Effector CD4-positive, alpha-beta T cell (primary cell): ENCODE measurements at places on chromosomes 11 and 22.

DNA sequence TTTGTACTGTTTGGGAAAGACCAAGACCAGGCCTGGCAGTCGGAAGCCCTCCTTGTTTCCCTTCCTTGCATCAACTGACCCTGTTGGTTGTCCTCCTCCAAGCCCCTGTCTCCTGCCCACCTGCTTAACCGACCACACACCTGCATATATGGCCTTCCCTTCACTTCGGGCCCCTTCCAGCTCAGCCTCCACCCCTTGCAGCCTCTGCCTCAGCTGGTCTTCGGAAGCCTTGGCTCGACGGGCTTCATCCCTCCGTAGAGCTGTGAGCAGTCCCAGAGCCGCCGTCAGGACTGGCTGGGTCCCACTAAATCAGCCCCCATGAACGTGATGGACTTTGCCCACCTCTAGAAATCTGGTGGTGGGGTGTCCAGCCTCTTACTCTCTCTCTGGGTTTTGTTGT, 8.4 kb downstream of the NHERF4 start:
- no peak for DNase-seq

GRCh38 chr11:86072211-86072610, 3.3 kb upstream of the PICALM start:
- DNase-seq = no peak

GRCh38 chr11:14270690-14271542, 88.1 kb downstream of the RRAS2 start:
- DNase-seq = no peak

DNA sequence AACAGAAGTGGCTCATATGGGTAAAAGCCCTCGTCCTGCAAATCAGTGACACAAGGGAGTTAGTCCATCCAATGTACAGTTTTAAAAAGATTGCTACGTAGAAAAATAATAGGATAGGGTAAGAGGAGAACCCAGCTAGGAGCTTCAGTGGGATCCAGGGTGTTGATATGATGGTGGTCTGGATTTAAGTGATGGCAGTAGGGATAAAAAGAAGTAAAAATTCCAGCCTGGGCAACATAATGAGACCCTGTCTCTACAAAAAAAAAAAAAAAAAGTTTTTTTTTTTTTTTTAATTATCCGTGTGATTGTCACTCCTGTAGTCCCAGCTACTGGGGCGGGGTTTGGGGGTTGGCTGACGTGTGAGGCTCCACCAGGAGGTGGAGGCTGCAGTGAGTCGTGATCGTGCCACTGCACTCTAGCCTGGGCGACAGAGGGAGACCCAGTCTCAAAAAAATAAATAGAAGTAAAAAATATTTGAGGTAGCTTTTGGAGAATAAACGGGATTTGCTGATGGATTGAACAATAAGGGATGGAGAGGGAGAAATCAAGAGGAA, 7.0 kb upstream of the L3MBTL2 start:
- DNase-seq = peak; percentile 32

DNA sequence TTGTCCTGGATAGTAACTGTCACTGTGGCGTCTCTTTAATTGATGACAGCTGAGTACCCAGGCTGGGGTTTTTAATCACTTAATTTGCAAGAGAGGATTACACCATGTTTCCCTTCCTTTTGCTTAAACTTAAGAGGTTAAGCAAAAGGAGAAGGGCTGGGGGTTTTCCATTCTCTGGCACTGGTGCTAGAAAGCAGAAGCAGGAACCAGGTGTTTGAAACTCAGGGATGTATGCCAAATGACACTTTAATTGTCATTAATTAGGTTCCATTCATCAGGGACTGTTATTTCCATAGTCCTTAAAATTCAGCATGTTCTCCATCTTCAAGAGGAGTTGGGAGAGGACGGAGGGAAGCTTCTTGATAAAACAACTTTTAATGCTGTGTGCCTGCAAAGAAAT, 746.2 kb downstream of the NELL1 start:
- no peak for DNase-seq

DNA sequence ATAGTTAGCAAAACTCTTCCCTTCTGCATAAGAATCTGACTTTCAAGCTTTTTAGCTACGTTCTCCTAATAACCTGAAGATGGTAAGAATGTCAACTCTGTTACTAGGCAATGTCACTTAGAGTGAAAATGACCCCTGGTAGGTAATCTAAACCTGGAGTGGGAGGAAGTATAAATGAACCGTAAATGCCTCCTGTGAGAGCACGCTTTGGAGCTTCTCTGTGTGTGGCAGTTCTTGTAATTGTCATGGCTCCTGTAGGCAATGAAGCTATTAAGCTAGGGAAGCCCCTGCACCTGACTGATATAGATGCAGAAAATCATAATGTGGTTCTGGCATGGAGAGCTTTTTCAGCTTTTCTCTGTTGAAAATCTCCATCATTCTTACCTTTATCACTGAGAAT, 29.4 kb downstream of the CALCA start:
- no peak for DNase-seq

DNA sequence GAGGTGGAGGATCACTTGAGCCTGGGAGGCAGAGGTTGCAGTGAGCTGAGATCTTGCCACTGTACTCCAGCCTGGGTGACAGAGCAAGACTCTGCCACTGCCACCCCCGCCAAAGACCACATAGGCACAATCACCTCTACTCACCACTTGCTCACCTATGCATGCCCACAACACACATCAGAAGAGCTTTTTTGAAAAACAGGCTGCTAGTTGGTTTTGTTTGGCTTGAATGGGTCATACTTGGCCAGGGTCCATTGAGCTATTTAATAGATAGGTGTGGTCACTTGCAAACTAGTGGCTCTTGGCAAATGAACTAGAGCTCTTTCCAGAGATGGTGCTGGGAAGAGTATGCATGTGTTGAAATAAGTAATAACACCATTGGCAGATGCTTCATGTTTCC, 80.1 kb downstream of the EMSY start:
- no peak for DNase-seq

GRCh38 chr22:42683578-42684283, 34.5 kb upstream of the CYB5R3 start:
- DNase-seq = no peak

- DNase-seq = no peak
Measured at GRCh38 chr11:67057205-67057672, 592 bp downstream of the RHOD start.

- no peak for DNase-seq
Measured at GRCh38 chr11:131483877-131484276, 113.5 kb downstream of the NTM start.

- DNase-seq = no peak
Measured at GRCh38 chr11:122030286-122030685, 85.7 kb downstream of the BLID start.

- DNase-seq = no peak
Measured at GRCh38 chr11:91435694-91436395, 788.8 kb upstream of the FAT3 start.

DNA sequence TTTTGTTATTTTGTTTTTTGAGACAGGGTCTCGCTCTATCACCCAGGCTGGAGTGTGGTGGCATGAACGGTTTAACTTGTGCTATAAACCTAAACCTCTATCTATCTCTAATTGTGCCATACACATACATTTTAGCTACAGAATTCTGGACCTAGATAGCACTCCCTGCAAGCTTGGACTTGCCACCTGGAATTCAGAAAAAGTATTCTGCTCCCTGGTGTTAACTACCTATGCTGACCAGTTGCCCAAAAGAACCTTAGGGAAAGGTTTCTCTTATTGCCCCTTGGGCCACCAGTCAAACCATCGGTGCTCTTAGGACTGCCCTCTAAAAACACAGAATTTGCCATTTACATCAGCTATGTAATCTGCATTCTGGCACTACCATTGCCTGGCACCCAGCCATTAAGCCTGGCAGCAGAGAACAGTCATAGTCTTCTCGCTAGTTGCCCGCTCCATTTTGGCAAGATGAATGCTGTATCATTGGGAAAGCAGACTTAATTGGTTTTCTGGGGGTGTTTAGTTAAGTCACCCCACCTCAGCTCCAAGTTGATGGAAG, 55.3 kb downstream of the ETS1 start:
- no peak for DNase-seq

DNA sequence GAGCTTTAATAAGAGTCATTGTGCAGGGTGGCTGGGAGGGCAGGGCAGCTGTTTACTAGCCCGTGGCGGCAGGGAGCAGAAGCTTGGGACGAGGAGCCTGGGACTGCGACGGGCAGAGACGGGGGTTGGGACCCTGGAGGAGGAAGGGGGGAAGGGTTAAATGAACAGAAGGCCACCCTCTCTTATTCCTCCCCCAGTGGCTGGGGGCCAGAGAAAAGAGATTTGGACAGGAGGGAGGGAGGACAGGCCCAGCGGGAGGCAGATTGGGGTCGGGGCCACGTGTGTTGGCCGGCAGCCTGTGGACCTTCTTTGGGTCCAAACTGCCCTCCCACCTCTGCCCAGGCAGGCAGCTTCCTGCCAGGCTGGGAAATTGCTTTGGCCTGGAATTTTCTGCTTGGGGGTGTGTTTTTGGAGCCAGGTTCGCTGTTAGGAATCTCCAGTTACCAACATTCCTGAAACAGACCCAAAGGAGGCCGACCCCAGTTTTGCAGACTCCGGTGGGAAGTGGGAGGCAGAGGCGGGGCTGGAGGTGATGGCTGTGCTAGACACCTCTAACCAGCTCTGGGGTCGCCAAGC, 50.2 kb downstream of the APOL3 start:
- DNase-seq = no peak

DNA sequence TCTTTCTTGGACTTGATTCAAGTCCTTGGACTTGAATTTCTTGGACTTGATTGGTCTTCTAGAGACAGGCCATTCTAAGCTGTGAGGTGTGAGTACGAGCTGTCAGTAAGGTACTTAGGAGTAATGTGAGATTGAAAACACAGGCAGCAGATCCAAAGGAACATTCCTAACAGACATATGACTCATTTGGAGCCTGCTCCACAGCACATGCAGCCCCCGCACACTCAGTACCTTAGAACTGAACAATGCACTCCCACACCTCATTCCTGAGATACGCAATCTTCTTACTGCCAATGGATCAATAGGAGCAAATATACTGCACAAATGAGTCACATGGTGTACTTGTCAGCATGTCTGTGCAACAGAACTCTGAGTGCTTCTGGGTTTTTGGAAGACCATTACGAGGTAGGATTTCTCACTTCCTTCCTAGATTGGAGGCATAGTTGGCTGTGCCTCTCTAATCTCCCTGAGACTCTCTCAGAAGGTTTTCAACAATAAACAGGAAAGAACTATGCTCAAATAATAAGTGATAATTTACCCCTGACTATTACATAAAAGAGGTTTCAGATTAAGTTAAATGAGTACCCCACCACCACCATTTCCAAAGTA, 243.1 kb downstream of the KCNA4 start:
- no peak for DNase-seq

- no peak for DNase-seq
Measured at GRCh38 chr11:113974741-113975470, at the start of gene HTR3A. HTR3A (plus strand) TSS chr11:113975108; CDS start chr11:113975326, 218 bp downstream.

DNA sequence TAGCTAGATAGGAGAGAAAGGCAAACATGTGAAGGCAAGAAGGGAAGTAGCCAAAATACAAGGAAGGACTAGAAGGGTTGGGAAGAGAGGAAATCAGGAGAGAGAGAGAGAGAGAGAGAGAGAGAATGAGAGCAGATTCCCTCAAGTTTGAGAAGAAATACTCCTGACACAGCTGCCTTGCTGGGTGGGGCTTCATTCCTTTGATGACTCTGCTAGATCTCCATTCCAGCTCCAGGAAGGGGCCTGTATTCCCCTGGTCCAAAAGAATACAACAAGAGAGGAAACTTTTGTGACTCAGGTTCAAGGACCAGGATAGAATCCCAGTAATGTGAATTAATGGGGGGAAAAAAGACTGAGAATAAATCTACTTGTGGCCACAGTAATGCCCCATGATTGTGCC, 62.9 kb upstream of the SPON1 start:
- no peak for DNase-seq
